ENCODE measurements at places on chromosomes 16 and 17.

DNA sequence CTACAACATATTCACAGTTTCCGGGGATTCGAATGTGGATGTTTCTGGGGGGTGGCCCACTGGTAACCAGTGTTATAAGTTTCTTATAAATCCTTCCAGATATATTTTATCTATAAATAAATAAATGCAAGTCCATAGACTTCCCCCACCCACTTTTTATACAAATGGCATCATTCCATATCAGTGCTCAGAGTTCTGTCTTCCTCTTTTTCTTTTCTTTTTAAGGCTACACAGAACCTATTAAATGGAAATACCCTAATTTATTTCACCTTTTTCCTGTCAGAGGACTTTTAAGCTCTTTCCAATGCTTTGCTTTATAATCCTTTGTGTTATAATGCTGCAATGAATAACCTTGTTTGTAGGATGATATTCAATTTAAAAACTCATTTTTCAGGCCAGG lies 3.8 kb downstream of the LGALS9 start:
- H3K4me1 ChIP-seq = 0 out of 2 replicates have a peak, but pooled peaks cover 3% of the 10 kb centered on the region
- no peaks in the 10 kb centered on the region for H3K36me3 ChIP-seq
- H3K27me3 ChIP-seq = no peaks in the 10 kb centered on the region
- no peak for DNase-seq
- no peak overlapping the region for H3K27ac ChIP-seq

DNA sequence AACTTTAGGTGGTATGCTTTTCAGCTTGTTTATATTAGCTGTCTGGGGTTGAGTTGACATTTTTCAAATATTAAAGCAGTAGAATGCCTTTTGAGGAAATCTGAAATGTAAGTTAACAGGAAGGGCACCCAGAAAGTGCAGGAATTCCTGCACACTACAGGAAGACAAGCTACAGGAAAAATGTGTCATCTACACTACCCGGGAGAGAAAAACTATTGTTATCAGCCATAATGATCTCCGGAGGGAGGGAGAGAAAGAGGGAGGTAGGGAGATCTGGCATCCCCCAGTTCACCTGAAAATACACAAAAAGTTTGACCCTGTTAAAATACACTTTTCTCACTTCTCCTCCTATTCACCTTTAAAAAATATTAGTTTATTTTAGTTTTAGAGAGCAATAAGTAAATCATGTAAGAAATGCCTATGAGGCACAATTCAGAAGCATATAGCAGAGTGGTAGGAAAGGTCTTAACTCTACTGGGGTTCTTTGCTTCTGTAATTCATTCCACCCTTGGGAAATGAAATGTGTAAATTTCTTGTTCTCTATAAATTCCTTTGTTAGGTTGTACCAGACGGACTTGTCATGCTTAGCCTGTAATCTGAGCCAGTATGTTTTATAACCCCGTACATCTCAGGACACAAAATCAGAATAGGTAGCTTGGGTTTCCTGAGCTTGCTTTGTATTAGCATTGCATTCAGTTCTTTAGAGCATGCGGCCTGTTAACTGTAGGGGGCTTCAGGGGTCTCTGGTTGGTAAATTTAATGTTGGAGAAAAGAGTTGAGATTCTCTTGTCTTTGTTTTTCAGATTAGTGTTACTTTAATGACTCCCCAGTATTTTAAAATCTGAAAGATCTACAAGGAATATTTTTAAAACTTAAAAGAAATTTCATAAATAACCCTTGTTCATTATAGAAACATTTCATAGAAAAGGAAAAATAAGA lies 3.3 kb downstream of the MAP2K6 start:
- DNase-seq = no peak
- no peaks in the 10 kb centered on the region for H3K27me3 ChIP-seq
- no peak overlapping the region for H3K4me3 ChIP-seq

DNA sequence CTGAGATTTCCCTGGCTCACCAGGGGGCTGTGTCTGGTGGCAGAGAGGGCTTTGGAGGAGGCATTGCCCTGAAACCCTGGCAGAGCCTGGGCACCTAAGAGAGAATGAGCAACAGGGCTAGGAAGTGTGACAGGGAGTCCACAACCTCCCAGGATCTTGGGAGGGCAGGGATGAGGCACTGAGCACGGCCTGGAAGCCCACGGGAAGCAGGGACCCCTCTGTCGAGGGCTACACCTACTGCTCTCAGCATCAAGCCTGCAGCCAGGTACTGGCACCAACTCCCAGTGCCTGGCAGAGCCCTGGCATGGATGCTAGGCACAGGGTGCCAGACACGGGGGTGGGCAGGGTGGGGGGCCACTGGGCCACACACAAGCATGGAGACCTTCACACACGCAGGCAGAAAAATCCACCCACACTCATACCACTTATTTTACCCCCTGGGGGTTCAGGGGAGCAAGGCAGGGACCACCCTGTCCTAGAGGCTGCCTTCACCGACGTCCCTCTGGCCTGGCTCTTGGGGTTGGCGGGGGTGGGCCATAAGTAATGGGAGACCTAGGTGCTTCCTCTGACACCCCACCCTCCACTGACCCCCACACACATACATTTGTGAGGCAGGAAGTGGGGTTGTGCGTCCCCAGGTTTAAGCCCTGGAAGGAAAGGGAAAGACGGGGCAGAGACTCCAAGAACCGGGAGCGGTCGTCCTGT lies 970 bp upstream of the HSD11B2 start:
- H3K4me1 ChIP-seq = peaks cover 71% of the 10 kb centered on the region
- DNase-seq = no peak
- H3K4me3 ChIP-seq = peak overlapping the region; percentile 77
- peaks cover 12% of the 10 kb centered on the region for H3K27me3 ChIP-seq
- no peaks in the 10 kb centered on the region for H3K36me3 ChIP-seq

DNA sequence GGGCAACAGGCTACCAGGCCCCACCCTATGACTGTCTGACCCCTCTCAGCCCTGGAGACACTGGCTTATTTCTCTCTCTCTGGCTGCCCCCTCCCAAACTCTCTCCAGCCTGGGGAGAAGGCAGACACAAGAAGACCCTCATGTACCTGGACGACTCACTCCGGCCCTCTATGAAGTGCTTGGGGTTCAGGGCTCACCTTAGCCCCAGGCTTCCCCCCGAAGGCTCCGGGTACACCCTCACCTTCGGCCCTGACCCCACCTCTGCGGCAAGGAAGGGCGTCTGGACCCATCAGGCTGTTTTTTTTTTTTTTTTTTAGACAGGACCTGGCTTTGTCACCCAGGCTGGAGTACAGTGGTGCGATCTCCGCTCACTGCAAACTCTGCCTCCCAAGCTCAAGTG lies 906 bp upstream of the CARMIL2 start:
- no peak overlapping the region for H3K27ac ChIP-seq
- H3K27me3 ChIP-seq = peaks cover 45% of the 10 kb centered on the region
- H3K36me3 ChIP-seq = peaks cover 3% of the 10 kb centered on the region

DNA sequence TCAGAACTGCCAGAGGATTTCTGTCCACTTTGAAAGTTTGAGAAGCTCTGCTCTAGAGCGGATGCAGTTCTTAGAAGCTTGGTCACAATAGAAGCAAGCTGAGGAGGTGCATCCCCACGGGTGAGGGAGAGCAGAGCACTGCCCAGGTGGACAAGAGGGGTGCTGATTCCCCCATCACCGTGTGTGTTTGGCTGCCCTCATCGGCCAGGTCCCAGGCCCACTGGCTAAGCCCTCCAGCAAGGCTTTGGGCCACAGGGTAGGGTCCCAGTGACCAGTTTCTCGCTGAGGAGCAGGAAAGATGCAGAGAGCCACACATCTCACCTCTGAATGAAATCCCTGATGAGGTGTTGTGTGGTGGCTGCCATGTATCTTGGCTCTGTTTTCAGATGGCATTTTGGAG lies 26.9 kb downstream of the NMT1 start:
- no peak overlapping the region for H3K27ac ChIP-seq
- H3K4me1 ChIP-seq = peaks cover 7% of the 10 kb centered on the region
- H3K36me3 ChIP-seq = peaks cover 67% of the 10 kb centered on the region
- H3K4me3 ChIP-seq = no peak overlapping the region
- no peaks in the 10 kb centered on the region for H3K27me3 ChIP-seq
- no peak for DNase-seq

DNA sequence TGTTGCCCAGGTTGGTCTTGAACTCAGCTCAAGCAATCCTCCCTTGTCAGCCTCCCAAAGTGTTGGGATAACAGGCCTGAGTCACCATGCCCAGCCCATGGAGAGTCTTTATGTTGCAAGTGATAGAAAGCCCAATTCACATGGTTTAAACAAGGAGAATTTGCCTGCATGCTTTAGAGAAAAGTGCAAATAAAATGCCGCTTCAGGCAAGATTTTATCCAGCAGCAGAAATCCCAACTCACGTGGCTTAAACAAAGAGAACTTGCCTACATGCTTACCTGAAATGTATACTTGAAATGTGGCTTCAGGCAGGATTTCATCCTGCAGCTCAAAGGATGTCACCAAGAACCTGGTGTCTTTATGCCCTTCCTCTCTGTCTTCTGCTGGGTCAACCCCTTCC lies 28.8 kb upstream of the XYLT2 start:
- peaks cover 4% of the 10 kb centered on the region for H3K27me3 ChIP-seq
- H3K36me3 ChIP-seq = peaks cover 3% of the 10 kb centered on the region
- no peak overlapping the region for H3K4me3 ChIP-seq
- DNase-seq = no peak
- 0 out of 2 replicates have a peak, but pooled peaks cover 3% of the 10 kb centered on the region for H3K4me1 ChIP-seq
- no peak overlapping the region for H3K27ac ChIP-seq

- no peaks in the 10 kb centered on the region for H3K4me1 ChIP-seq
- H3K4me3 ChIP-seq = no peak overlapping the region
- H3K36me3 ChIP-seq = peaks cover 4% of the 10 kb centered on the region
- H3K27me3 ChIP-seq = no peaks in the 10 kb centered on the region
Observed at GRCh38 chr16:17171250-17172143, 299.3 kb downstream of the XYLT1 start.

Measured in WTC11 (cell line).